ENCODE measurements at places on chromosomes 13 and 19. TPM values are rescaled to one million over a fixed set of nuclear protein-coding genes. Genes with fewer than 3 reads are reported as not detected.

- DNase-seq = no peak
- no peaks in the 10 kb centered on the region for H3K36me3 ChIP-seq
- no peak overlapping the region for H3K4me3 ChIP-seq
- no peak overlapping the region for H3K27ac ChIP-seq
- no peaks in the 10 kb centered on the region for H3K4me1 ChIP-seq
These were observed 140.0 kb downstream of the IRS2 start for GRCh38 chr13:109646423-109646822.

DNA sequence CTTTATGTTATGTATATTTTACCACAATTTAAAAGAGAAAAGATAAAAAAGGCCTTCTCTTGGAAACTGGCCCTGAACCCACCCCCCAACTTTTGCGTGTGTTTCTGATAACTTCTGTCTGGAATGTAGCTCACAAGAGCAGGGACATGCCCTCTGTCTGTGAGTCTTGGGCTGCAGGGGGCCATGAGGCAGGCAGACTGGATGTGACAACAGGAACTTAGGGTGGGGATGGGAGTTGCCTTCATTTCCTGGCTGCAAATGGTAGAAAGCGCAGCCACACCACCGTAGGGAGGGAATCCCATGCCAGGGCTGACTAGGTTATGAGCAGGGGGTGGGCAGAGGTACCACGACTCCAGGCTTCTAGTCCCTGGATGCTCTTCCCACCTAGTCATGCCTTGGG is 21.9 kb downstream of the CILP2 start:
- H3K4me1 ChIP-seq = peaks cover 12% of the 10 kb centered on the region
- H3K4me3 ChIP-seq = no peak overlapping the region
- H3K36me3 ChIP-seq = peaks cover 35% of the 10 kb centered on the region
- no peaks in the 10 kb centered on the region for H3K27me3 ChIP-seq

Gene KIR2DL4
- not detected for total RNA-seq

GRCh38 chr13:95206116-95206515 is 95.1 kb downstream of the ABCC4 start:
- H3K4me3 ChIP-seq = no peak overlapping the region
- no peaks in the 10 kb centered on the region for H3K27me3 ChIP-seq
- H3K27ac ChIP-seq = no peak overlapping the region
- H3K4me1 ChIP-seq = no peaks in the 10 kb centered on the region
- DNase-seq = no peak
- peaks cover 26% of the 10 kb centered on the region for H3K36me3 ChIP-seq

GRCh38 chr13:80118099-80118498 is 222.8 kb downstream of the SPRY2 start:
- no peaks in the 10 kb centered on the region for H3K36me3 ChIP-seq
- no peak overlapping the region for H3K27ac ChIP-seq
- H3K4me3 ChIP-seq = no peak overlapping the region
- no peaks in the 10 kb centered on the region for H3K4me1 ChIP-seq

Gene KLK12
- total RNA-seq = not detected

- peaks cover 54% of the 10 kb centered on the region for H3K27me3 ChIP-seq
- H3K4me1 ChIP-seq = peaks cover 10% of the 10 kb centered on the region
- no peak for DNase-seq
- no peak overlapping the region for H3K27ac ChIP-seq
- no peaks in the 10 kb centered on the region for H3K36me3 ChIP-seq
These were observed 16.0 kb downstream of the CDX2 start for GRCh38 chr13:27952876-27953675.

Gene PABPC3
- total RNA-seq = 1.3 TPM

- H3K4me3 ChIP-seq = no peak overlapping the region
- H3K4me1 ChIP-seq = no peaks in the 10 kb centered on the region
- DNase-seq = no peak
- H3K27ac ChIP-seq = no peak overlapping the region
These were observed 250.0 kb downstream of the RGCC start for GRCh38 chr13:41707194-41707821.

- H3K4me3 ChIP-seq = no peak overlapping the region
- DNase-seq = no peak
- no peaks in the 10 kb centered on the region for H3K27me3 ChIP-seq
- H3K36me3 ChIP-seq = no peaks in the 10 kb centered on the region
These were observed 182.9 kb upstream of the RXFP2 start for GRCh38 chr13:31556376-31556775.

GRCh38 chr19:16628183-16628983 is at the start of gene MED26:
Gene MED26 (minus strand): TSS chr19:16628204. CDS start chr19:16627943, 261 bp downstream.
- H3K27me3 ChIP-seq = no peaks in the 10 kb centered on the region
- peaks cover 27% of the 10 kb centered on the region for H3K36me3 ChIP-seq
- peaks cover 36% of the 10 kb centered on the region for H3K4me1 ChIP-seq
- peak; percentile 96 for DNase-seq
- H3K27ac ChIP-seq = peak within 1 kb of the TSS; percentile 97

Gene PKN1
- total RNA-seq = 207 TPM

DNA sequence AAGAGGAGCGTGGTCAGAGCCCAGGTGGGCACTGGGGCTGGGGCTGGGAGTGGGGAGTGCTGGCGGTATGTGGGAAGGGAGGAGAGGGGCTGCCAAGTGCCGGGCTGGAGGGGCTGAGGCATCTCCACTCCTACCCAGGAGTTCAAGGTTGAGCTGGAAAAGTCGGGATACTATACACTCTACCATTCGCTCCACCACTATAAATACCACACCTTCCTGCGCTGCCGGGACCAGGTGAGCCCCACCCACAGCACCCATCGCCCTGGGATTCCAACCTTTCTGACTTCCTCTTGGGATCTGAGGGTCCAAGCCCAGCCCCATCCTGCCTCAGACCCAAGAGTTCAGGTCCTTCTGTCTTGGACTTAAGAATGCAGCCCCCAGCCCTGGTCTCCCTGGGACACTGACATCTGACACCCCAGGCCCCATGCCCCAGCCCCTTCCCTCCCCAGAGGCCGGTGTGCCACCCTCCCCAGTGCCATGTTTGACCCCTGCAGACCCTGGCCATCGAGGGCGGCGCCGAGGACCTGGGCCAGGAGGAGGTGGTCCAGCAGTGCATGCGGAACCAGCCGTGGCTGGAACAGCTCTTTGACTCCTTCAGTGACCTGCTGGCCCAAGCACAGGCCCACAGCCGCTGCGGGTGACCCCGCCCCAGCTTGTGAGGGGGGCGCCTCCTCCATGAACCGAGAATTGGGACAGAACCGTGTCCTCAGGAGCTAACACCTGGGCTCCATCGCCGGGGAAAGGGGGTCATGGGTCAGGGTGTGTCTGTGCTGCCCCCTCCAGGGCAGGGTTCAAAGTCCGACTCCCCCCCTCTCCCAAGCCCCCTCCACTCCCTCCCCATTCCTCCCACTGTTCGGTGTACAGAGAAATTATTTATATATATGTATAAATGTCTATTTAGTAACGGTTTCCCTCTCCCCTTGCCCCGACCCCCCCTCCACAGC is 14.7 kb downstream of the RRAS start:
- no peaks in the 10 kb centered on the region for H3K4me1 ChIP-seq
- H3K27me3 ChIP-seq = no peaks in the 10 kb centered on the region
- H3K36me3 ChIP-seq = peaks cover 3% of the 10 kb centered on the region
- no peak for DNase-seq
- H3K27ac ChIP-seq = no peak overlapping the region

Gene RASA3
- 49.3 TPM for total RNA-seq

Gene COMP
- total RNA-seq = not detected

DNA sequence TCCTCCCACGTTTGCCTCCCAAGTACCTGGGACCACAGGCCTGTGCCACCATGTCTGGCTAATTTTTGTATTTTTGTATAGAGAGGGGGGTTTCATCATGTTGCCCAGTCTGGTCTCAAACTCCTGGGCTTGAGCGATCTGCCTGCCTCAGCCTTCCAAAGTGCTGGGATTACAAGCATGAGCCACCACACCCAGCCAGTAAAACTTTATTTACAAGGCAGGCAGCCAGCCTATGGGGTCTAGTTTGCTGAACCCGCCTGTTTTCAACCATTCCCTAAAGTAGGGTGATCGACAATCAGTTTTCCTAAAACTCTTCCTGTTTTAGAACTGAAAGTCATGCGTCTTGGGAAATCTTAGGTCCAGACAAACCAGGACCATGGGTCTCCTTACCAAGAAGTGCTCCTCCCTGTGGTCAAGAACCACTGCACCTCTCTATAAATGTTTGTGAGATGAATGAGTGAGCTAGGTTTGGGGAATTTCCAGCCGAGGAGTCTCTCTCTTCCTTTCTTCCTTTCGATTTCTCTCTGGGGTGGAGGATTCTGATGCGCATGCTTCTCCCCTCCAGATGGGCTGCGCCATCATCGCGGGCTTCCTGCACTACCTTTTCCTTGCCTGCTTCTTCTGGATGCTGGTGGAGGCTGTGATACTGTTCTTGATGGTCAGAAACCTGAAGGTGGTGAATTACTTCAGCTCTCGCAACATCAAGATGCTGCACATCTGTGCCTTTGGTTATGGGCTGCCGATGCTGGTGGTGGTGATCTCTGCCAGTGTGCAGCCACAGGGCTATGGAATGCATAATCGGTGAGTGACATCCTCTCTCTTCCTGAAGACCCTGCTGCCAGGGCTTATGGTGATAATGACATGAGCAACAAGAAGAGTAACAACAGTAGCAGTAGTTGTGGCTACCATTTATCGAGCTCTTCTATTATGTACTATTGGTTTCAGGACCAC is 38.7 kb downstream of the ADGRE1 start:
- no peaks in the 10 kb centered on the region for H3K27me3 ChIP-seq
- H3K4me1 ChIP-seq = peaks cover 13% of the 10 kb centered on the region
- peak; percentile 57 for DNase-seq
- peaks cover 14% of the 10 kb centered on the region for H3K36me3 ChIP-seq
- peak overlapping the region; percentile 70 for H3K27ac ChIP-seq

- H3K27ac ChIP-seq = peak overlapping the region; percentile 97
- peaks cover 53% of the 10 kb centered on the region for H3K36me3 ChIP-seq
- H3K27me3 ChIP-seq = no peaks in the 10 kb centered on the region
- H3K4me1 ChIP-seq = peaks cover 65% of the 10 kb centered on the region
- peak; percentile 53 for DNase-seq
These were observed 1.9 kb downstream of the TPM4 start for GRCh38 chr19:16077984-16078758.

- H3K27ac ChIP-seq = no peak overlapping the region
- H3K36me3 ChIP-seq = peaks cover 50% of the 10 kb centered on the region
- no peaks in the 10 kb centered on the region for H3K27me3 ChIP-seq
- no peak overlapping the region for H3K4me3 ChIP-seq
These were observed 7.3 kb downstream of the ZNF555 start for GRCh38 chr19:2848616-2849015.

- no peaks in the 10 kb centered on the region for H3K4me1 ChIP-seq
- peaks cover 2% of the 10 kb centered on the region for H3K27me3 ChIP-seq
- no peaks in the 10 kb centered on the region for H3K36me3 ChIP-seq
These were observed 18.9 kb downstream of the CEACAM3 start for GRCh38 chr19:41815301-41815700.

GRCh38 chr13:60288569-60288968 is 108.5 kb upstream of the TDRD3 start:
- H3K27me3 ChIP-seq = no peaks in the 10 kb centered on the region
- no peak for DNase-seq
- H3K4me1 ChIP-seq = no peaks in the 10 kb centered on the region
- H3K27ac ChIP-seq = no peak overlapping the region

Gene RNF225
- total RNA-seq = 0.31 TPM

DNA sequence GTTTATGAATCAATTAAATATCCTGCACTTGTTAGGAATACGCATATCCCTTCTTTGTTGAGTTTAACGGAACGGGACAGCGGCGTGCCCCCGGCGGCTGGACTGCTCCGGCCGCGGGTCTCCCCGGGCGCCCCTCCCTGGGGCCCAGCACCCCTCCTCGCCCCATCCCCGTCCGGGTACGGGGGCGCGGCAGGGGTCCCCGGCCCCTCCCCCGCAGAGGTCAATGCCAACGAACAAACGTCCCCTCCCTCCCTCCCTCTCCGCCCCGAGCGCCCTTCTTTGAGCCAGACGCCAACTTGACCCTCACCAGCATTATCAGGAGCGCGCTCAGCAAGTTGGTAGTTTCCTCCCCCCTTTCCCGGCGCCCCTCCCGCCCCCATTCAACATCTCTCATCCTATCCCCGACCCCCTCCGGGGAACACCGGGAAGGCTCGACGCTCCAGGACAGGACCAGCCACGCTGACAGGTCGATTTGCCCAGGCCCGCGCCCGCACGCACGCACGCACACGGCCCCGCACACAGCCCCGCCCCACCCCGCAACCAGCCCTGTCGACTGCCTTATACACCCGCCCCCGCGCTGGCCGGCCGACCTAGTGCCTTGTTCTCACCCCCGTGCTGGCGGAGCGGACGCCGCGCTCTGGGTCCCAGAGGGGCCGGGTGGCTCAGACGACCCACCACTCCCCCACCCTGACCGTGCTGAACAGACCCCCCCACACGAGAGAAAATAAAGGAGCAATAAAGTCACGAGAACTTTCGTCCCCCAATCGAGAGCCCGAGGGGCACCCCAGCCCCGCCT is 5.0 kb downstream of the LYL1 start:
- peaks cover 22% of the 10 kb centered on the region for H3K27me3 ChIP-seq
- H3K36me3 ChIP-seq = peaks cover 4% of the 10 kb centered on the region
- no peak overlapping the region for H3K27ac ChIP-seq
- DNase-seq = peak; percentile 32

Gene TMEM255B
- total RNA-seq = 0.88 TPM

Gene CYP4F12
- not detected for total RNA-seq
